Spleen (tissue), 13 donors: ENCODE measurements at places on chromosomes 12 and 14. TPM values are rescaled to one million over a fixed set of nuclear protein-coding genes. Genes with fewer than 3 reads are reported as not detected.

Gene ZDHHC22
- not detected for total RNA-seq

Gene CLEC9A
- 2.7 TPM for total RNA-seq

Gene TMEM233
- total RNA-seq: 0.34 TPM

Gene FAR2
- total RNA-seq: 51.8 TPM

Gene PPP1R36
- total RNA-seq: 0.30 TPM

- no peaks in the 10 kb centered on the region for H3K36me3 ChIP-seq
- peak; percentile 82 for DNase-seq
- H3K27me3 ChIP-seq: no peaks in the 10 kb centered on the region
- H3K27ac ChIP-seq: peak within 1 kb of the TSS; percentile 93
- no peak within 1 kb of the TSS for H3K4me3 ChIP-seq
- peaks cover 38% of the 10 kb centered on the region for H3K4me1 ChIP-seq
Measured at GRCh38 chr12:109115758-109116610, at the start of gene ACACB. ACACB (plus strand) TSS chr12:109116587; CDS start chr12:109139406, 22,819 bp downstream.

- no peaks in the 10 kb centered on the region for H3K36me3 ChIP-seq
- H3K4me1 ChIP-seq: no peaks in the 10 kb centered on the region
- peak overlapping the region; percentile 11 for H3K27ac ChIP-seq
- H3K27me3 ChIP-seq: no peaks in the 10 kb centered on the region
- H3K4me3 ChIP-seq: no peak overlapping the region
Measured at GRCh38 chr12:68532204-68532886, 78.4 kb upstream of the RAP1B start.

- H3K27ac ChIP-seq: peak overlapping the region; percentile 29
- H3K36me3 ChIP-seq: peaks cover 5% of the 10 kb centered on the region
- DNase-seq: no peak
- H3K4me3 ChIP-seq: no peak overlapping the region
- H3K27me3 ChIP-seq: no peaks in the 10 kb centered on the region
Measured at GRCh38 chr14:71532790-71533189, 399.4 kb upstream of the RGS6 start.

GRCh38 chr12:81991868-81992267 is 232.7 kb upstream of the PPFIA2 start:
- H3K27ac ChIP-seq: no peak overlapping the region
- H3K4me1 ChIP-seq: no peaks in the 10 kb centered on the region
- H3K36me3 ChIP-seq: no peaks in the 10 kb centered on the region

- H3K4me3 ChIP-seq: no peak overlapping the region
- no peak overlapping the region for H3K27ac ChIP-seq
- H3K4me1 ChIP-seq: peaks cover 4% of the 10 kb centered on the region
- H3K36me3 ChIP-seq: no peaks in the 10 kb centered on the region
- no peaks in the 10 kb centered on the region for H3K27me3 ChIP-seq
- DNase-seq: no peak
Measured at GRCh38 chr12:102051431-102051965, 10.3 kb downstream of the WASHC3 start.

- no peaks in the 10 kb centered on the region for H3K27me3 ChIP-seq
- DNase-seq: no peak
- no peak overlapping the region for H3K4me3 ChIP-seq
- no peaks in the 10 kb centered on the region for H3K4me1 ChIP-seq
Measured at GRCh38 chr12:29921307-29921706, 137.6 kb upstream of the TMTC1 start.

GRCh38 chr14:24379907-24380730 is 12.1 kb downstream of the NFATC4 start:
- H3K27ac ChIP-seq: no peak overlapping the region
- no peak overlapping the region for H3K4me3 ChIP-seq
- DNase-seq: no peak

DNA sequence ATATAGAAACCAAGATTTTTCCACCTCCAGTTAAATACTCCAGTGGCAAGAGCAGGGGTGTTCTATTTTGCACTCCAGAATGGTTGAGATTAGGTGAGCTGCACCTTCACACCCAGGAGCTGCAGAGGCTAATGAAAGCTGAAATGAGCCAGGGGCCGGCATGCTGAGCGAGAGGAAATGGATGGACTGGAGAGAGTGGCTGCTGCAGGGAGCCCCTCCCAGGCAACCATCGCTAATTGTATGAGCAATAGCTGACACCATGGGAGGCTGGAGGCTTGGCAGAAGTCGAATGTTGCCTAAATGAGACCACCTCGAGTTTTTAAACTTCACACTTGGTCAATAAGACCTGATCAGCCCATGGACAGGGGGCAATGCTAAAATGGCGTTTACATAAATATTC is 301.8 kb upstream of the TMPO start:
- H3K4me3 ChIP-seq: no peak overlapping the region
- no peak for DNase-seq
- no peak overlapping the region for H3K27ac ChIP-seq
- H3K27me3 ChIP-seq: no peaks in the 10 kb centered on the region
- no peaks in the 10 kb centered on the region for H3K36me3 ChIP-seq

- DNase-seq: no peak
- H3K27ac ChIP-seq: no peak overlapping the region
- H3K27me3 ChIP-seq: no peaks in the 10 kb centered on the region
- no peaks in the 10 kb centered on the region for H3K36me3 ChIP-seq
Measured at GRCh38 chr12:107884769-107885694, 110.5 kb downstream of the ASCL4 start.

- no peaks in the 10 kb centered on the region for H3K27me3 ChIP-seq
- DNase-seq: no peak
- no peaks in the 10 kb centered on the region for H3K4me1 ChIP-seq
- H3K36me3 ChIP-seq: no peaks in the 10 kb centered on the region
- no peak overlapping the region for H3K4me3 ChIP-seq
Measured at GRCh38 chr12:19110221-19110940, 19.2 kb upstream of the PLEKHA5 start.

DNA sequence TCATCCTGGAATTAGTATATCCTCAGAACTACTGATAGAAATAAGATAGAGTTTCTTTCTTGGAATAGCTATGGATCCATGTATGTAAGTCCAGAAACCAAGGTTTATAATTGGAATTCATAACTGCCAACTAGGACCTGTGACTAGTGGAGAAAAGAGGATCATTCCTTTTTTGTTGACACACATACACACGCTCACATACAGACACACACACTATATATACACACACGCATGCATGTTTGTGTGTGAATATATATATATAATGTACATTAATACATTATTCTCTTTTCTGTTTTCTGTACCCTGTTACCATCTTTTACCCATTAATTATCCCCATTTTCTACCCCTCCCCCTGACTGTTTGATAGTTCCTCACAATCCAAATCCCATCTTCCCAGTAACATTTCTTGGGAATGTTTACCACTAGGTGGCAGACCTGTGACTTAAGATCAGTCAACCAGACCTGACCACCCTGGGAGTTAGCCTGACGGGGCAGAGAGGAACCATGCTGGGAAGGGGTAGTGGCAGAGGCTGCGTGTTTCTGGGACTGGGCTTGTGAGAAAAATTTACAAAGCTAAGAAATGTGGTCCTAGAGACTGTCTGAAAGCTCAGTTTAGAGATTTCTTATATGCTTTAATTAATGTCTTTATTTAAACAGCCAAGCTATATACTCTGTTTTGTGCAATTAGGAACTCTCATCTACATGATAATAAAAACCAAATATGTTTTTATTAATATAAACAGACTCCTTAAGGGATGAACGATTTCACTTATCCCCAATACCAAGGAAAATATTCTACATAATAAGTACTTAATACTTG is 308.0 kb downstream of the PPFIA2 start:
- H3K4me1 ChIP-seq: no peaks in the 10 kb centered on the region
- H3K27ac ChIP-seq: no peak overlapping the region
- H3K27me3 ChIP-seq: no peaks in the 10 kb centered on the region
- DNase-seq: no peak

- no peak overlapping the region for H3K4me3 ChIP-seq
- no peak for DNase-seq
- H3K4me1 ChIP-seq: no peaks in the 10 kb centered on the region
- H3K27ac ChIP-seq: no peak overlapping the region
- no peaks in the 10 kb centered on the region for H3K36me3 ChIP-seq
Measured at GRCh38 chr12:91072931-91073330, 15.1 kb upstream of the KERA start.

DNA sequence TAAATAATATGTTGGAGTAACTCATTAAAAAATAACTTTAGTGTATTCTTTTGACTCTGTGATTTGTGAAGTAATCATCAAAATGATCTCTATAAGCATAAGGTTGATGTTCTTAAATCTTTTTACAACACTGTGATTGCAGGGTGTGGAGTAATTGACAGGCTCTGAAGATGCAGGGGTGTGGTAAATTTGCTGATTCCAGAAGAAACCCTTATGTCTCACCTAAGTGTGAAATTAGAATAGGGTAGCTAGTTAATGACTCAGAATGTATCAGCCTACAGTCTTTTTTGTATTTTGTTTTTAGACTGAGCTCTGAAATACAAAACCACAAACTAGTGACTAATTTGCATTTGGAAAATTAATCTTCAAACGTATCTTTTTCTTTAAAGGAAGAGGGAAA is 5.9 kb downstream of the PRPF39 start:
- H3K4me1 ChIP-seq: peaks cover 55% of the 10 kb centered on the region
- no peak overlapping the region for H3K27ac ChIP-seq
- H3K27me3 ChIP-seq: no peaks in the 10 kb centered on the region
- no peak for DNase-seq
- no peak overlapping the region for H3K4me3 ChIP-seq

- no peaks in the 10 kb centered on the region for H3K4me1 ChIP-seq
- H3K27me3 ChIP-seq: no peaks in the 10 kb centered on the region
- H3K36me3 ChIP-seq: no peaks in the 10 kb centered on the region
- no peak for DNase-seq
- no peak overlapping the region for H3K27ac ChIP-seq
- no peak overlapping the region for H3K4me3 ChIP-seq
Measured at GRCh38 chr14:87407344-87407743, 585.6 kb downstream of the GALC start.

GRCh38 chr12:47721431-47721973 is 3.8 kb downstream of the ENDOU start:
- H3K27ac ChIP-seq: no peak overlapping the region
- no peaks in the 10 kb centered on the region for H3K27me3 ChIP-seq
- no peaks in the 10 kb centered on the region for H3K36me3 ChIP-seq
- no peak for DNase-seq
- peaks cover 22% of the 10 kb centered on the region for H3K4me1 ChIP-seq
- H3K4me3 ChIP-seq: no peak overlapping the region

DNA sequence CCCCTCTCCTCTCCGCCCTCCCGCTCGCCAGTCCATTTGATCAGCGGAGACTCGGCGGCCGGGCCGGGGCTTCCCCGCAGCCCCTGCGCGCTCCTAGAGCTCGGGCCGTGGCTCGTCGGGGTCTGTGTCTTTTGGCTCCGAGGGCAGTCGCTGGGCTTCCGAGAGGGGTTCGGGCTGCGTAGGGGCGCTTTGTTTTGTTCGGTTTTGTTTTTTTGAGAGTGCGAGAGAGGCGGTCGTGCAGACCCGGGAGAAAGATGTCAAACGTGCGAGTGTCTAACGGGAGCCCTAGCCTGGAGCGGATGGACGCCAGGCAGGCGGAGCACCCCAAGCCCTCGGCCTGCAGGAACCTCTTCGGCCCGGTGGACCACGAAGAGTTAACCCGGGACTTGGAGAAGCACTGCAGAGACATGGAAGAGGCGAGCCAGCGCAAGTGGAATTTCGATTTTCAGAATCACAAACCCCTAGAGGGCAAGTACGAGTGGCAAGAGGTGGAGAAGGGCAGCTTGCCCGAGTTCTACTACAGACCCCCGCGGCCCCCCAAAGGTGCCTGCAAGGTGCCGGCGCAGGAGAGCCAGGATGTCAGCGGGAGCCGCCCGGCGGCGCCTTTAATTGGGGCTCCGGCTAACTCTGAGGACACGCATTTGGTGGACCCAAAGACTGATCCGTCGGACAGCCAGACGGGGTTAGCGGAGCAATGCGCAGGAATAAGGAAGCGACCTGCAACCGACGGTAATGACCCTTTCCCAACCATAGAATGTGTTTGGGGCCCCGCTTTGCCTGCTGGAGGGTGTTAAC is 615 bp downstream of the CDKN1B start:
- H3K27me3 ChIP-seq: no peaks in the 10 kb centered on the region
- H3K27ac ChIP-seq: peak overlapping the region; percentile 100
- peaks cover 35% of the 10 kb centered on the region for H3K36me3 ChIP-seq
- DNase-seq: peak; percentile 90
- peaks cover 70% of the 10 kb centered on the region for H3K4me1 ChIP-seq
- H3K4me3 ChIP-seq: peak overlapping the region; percentile 87

DNA sequence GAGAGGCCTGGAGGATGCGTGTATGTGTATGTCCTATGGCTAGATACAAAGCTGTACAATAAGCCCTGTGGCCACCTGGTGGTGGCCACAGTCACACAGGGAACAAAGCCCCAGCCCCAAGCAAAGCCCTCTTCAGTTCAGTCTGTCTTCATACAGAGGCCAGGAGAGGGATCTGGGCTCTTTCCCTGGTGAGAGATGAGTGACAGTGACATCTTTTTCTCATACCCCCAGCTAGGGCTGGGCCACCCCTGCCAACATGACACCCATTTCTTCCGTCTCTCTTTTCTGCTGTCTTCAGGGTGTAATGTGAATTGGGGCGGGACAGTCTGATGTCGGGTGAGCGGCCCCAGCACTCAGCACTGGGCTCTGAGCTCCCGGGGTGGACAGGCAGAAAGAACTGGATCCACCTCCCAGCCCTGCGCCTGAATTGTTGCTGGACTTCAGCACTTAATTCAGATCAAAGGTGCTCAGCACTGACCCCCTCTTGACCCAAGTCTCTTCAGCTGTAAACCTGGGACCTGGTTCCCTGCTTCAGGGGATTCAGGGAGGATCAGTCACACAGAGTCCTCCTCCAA is 59.8 kb downstream of the SERPINA3 start:
- no peak for DNase-seq
- H3K27ac ChIP-seq: no peak overlapping the region
- H3K4me1 ChIP-seq: no peaks in the 10 kb centered on the region

DNA sequence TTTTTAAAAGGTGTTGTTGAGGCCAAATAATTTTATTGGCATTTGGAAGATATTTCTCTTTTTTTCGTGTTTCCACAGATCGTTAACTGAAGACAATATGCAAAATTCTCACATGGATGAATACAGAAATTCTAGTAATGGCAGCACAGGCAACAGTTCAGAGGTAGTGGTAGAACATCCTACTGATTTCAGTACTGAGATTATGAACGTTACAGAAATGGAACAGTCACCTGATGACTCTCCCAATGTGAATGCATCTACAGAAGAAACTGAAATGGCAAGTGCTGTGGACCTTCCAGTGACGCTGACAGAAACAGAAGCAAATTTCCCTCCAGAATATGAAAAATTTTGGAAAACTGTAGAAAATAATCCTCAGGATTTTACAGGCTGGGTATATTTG is 11.2 kb downstream of the PRPF39 start:
- no peak for DNase-seq
- H3K27ac ChIP-seq: no peak overlapping the region
- H3K27me3 ChIP-seq: no peaks in the 10 kb centered on the region
- peaks cover 20% of the 10 kb centered on the region for H3K4me1 ChIP-seq

GRCh38 chr12:67909091-67909531 is 80.1 kb upstream of the IFNG-AS1 start:
- H3K4me1 ChIP-seq: no peaks in the 10 kb centered on the region
- no peaks in the 10 kb centered on the region for H3K27me3 ChIP-seq
- no peaks in the 10 kb centered on the region for H3K36me3 ChIP-seq
- H3K27ac ChIP-seq: no peak overlapping the region
- DNase-seq: no peak
